CD14-positive monocyte (primary cell): ENCODE measurements at places on chromosomes 3 and 15. TPM values are rescaled to one million over a fixed set of nuclear protein-coding genes. Genes with fewer than 3 reads are reported as not detected.

The TRMT10C gene
- 2.5 and 4.1 TPM in 2 replicates for polyA plus RNA-seq

GRCh38 chr3:69719587-69720122 is 19.6 kb upstream of the MITF start:
- no peak for DNase-seq

The SI gene
- polyA plus RNA-seq, result not detected

DNA sequence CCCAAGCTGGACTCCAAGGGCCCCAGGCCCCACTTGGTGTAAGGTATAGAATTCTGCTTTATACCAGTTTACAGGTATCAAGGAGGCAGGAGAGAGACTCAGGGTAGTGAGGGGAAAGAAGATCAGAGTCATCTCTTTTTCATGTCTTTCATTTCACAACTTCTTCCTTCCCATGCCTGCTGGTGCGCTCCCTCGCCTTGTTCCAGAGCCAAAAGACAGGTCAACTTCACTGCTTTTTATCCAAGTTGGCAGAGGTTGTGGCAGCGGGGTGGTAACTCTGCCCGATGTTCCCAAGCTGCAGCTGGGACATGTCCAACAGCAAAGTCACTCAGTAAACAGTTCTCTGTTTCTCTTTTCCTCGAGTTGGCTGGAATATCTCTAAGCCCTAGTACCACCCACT is 86.3 kb upstream of the TCF12 start:
- DNase-seq, result no peak

The AMOTL2 gene
- 0.01 and 0.28 TPM in 2 replicates for polyA plus RNA-seq

The CCDC54 gene
- not detected in 2 replicates for polyA plus RNA-seq

GRCh38 chr3:104584682-104585081 is 782.0 kb upstream of the ALCAM start:
- DNase-seq, result no peak

The A4GNT gene
- polyA plus RNA-seq, result not detected

DNA sequence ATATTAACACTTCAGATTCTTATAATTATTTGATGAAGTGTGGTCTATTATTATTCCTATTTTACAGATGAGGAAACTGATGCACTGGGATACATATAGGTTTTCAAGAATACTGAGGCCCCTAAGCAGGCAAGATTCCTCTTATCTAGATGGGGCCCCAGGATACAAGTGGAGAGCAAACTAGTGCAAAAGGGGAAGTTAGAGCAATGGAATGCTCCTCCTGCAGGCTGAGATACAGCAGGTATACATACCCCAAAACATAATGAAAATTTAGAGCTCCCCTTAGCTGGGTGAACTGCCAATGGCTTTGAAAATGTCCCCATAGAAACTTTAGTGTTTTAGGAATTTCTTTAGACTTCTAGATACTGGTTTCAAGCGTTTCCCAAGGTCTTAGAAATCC is 247.1 kb downstream of the CHST2 start:
- DNase-seq, result no peak

DNA sequence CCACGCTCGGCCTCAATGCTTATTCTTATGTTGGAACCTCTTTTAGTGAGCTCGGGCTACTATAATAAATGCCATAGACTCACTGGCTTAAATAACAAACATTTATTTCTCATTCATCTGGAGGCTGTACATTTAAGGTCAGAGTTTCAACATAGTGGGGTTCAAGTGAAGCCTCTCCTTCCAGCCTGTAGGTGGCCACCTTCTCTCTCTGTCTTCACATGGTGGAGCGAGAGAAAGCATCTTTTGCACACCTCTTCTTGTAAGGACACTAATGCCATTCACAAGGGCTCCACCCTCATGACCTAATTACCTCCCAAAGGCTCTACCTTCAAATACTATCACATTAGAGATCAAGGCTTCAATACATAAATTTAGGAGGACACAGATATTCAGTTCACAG is 520.3 kb upstream of the EPHA6 start:
- DNase-seq, result no peak

GRCh38 chr15:31476866-31477265 is 150.2 kb downstream of the KLF13 start:
- no peak for DNase-seq

The FOXB1 gene
- not detected in 2 replicates for polyA plus RNA-seq

- no peak for DNase-seq
Measured at GRCh38 chr15:67766968-67767367, 58.3 kb upstream of the SKOR1 start.

GRCh38 chr15:31308185-31308639 is 18.4 kb upstream of the KLF13 start:
- no peak for DNase-seq

The RYR3 gene
- polyA plus RNA-seq, result not detected

The TUBGCP5 gene
- 1.4 TPM for polyA plus RNA-seq

The ABI3BP gene
- polyA plus RNA-seq, result not detected

GRCh38 chr3:179304605-179305004 is 18.2 kb upstream of the ZNF639 start:
- DNase-seq, result no peak

The ALPK3 gene
- 0.02 TPM for polyA plus RNA-seq

The LTF gene
- polyA plus RNA-seq, result not detected

GRCh38 chr15:79923079-79923514 is 26.3 kb upstream of the MTHFS start:
- peak; percentile 60 for DNase-seq

DNA sequence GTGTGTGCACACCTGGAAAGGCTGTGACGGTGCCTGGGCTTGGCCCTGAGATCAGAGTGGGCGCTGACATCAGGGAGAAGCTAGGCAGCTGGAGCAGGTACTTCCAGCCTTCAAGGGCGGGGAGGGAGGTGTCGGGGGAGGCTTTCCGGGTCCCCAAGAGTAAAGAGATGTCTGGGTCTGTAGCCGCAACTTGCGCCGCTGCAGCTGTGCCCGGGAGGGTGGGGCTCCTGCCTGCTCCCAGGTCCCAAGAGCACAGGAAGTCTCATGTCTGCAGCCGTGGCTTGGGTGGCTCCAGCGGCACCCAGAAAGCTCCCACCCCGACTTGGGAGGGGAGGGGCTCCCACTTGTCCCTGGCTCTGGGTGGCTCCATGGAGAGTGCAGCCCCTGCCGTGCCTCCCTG is 103.2 kb upstream of the BNIP2 start:
- no peak for DNase-seq

GRCh38 chr15:29220852-29221251 is 48.8 kb downstream of the NSMCE3 start:
- no peak for DNase-seq

The SEC61A1 gene
- 114 TPM for polyA plus RNA-seq

DNA sequence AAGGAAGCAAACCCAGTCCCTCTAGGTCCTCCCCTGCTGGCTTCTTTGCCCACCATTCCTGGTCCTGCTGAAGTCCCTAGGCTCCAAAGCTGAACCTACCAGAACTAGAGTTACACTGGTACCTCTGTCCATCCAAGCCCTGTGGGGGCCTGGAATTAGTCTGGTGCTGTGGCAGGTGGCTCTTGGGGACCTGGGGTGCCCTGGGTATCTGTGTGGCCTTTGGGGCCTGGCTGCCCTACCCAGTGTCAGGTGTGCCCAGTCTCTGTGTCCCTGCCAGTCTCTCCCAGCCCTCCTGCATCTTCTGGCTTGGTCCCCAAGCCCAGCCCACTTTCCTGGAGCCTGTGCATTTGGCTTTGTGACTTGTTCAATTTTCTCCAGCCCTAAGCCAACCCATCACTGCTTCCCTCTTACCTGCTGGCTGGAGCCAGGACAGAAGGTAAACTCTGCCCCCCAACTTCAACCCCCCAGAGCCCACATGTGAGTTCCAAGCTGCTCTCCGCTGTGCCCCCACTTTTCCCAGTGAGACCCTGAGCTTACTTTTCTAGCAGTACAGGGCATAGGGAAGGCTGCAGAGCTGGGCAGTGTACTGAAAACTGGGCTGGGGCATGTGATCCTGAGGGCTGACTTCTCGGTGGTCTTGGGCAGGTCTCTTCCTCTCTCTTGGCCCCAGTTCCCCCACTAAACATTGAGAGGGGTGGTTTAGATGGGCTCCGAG is 28.3 kb upstream of the HHATL start:
- DNase-seq, result no peak

- DNase-seq, result peak; percentile 52
Measured at GRCh38 chr15:90686435-90687218, 30.5 kb upstream of the BLM start.

The B3GNT5 gene
- polyA plus RNA-seq, result 17.7 TPM

The REC114 gene
- not detected for polyA plus RNA-seq

- no peak for DNase-seq
Measured at GRCh38 chr3:99324636-99325203, 313.7 kb upstream of the COL8A1 start.

- no peak for DNase-seq
Measured at GRCh38 chr3:16369276-16369675, 104.3 kb downstream of the OXNAD1 start.

The CHRM5 gene
- polyA plus RNA-seq, result not detected

The BSN gene
- polyA plus RNA-seq, result not detected in 2 replicates

DNA sequence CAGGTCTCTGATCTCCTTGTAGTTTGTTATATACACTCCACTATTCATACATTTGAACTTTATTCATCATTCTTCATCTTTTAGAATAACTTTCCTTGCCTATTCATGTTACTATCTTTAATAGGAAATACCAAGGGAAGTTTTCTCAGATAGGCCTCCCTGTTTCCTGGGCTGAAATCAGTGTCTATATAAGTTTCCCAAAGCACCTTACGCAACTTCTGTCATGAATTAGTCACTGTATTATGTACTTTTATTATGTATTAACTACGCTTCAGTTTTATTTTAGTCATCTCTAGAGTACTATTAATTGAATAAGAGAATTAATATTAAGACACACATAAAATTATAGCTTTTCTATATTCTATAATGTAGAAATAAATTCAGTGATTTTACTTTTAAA is 1481.5 kb downstream of the OTOL1 start:
- no peak for DNase-seq

The ITIH3 gene
- polyA plus RNA-seq, result 0.07 TPM in 1 of 2 replicates, not detected in the other

DNA sequence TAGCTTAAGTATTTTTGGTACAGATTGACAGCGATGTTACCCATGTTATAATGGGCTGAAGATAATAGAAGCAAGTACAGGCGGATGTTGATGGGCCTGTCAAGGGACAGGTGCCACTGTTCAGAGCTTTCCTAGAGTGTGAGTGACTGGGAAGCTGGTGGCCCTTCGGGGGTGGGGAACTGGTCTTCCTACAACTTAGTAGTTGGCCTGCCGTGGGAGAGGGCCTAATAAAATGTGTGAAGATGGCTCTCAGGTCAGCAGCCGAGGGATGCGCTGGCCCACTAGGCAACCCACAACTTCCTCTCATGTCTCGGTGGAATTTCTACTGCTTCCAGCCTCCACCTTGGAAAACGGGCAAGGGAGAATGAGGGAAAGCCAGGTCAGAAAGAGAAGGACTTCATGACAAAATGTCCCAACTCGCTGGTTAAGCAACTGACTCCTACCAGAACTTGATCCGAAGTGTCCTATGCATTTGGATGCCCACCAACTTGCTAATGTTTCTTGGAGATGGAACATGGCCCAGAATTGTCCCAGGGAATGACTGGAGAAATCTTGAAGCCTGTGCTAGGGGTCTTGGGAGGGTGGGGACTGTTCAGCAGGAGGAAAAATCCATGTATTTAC is 1.4 kb downstream of the GYG1 start:
- no peak for DNase-seq

DNA sequence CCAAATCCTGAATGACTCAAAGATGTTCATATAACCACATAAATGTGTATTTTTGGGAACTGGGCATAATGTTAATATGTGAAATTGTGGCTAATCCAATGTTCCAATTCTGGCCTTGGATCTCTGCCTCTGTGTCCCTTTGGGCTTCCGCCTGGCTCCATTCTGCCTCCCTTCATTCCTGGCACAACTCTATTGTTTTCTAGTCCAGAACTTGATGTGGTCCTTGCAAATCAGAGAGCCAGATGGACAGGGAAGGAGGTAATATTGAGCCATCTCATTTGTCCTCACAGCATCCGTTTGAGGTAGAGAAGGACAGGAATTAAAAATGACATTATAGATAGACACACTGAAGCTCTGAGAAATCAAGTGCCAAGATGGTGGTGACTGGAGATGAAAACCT is 355.7 kb upstream of the TBL1XR1 start:
- no peak for DNase-seq

GRCh38 chr15:70062321-70062956 is 35.3 kb downstream of the TLE3 start:
- no peak for DNase-seq

The TFRC gene
- 10.4 and 43.1 TPM in 2 replicates for polyA plus RNA-seq

The KIF15 gene
- polyA plus RNA-seq, result 0.16 TPM

The DUOXA2 gene
- polyA plus RNA-seq, result not detected

DNA sequence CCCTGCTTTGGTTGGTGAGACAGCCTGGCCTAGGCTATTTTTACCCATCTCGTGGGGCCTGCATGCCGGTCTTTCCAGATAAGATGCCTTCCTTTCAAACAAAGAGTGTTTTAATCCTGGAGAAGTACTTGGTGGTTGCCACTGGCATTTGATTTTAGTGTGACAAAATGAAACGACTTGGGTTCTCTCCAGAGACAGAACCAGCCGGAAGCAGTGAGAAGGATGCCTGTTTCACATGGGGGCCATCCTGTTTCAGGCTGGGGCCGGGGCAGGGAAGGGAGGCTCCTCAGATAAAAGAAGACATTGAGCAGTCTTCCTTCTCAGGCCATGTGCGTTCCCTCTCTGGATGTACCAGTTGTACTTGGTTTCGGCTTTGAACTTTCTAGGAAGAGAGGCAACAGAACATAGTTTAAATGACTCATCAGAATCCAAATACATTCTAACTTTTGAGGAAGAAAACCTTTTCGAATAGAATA is 74.9 kb downstream of the TOP2B start:
- no peak for DNase-seq

GRCh38 chr3:36823806-36824205 is 59.5 kb upstream of the DCLK3 start:
- DNase-seq, result no peak
